Stimulated activated CD8-positive, alpha-beta memory T cell treated with anti-CD3 and anti-CD28 coated beads, Interleukin-4, amount 100 ng/mL, for 1 hour (primary cell): ENCODE measurements at places on chromosomes 12 and 14.

DNA sequence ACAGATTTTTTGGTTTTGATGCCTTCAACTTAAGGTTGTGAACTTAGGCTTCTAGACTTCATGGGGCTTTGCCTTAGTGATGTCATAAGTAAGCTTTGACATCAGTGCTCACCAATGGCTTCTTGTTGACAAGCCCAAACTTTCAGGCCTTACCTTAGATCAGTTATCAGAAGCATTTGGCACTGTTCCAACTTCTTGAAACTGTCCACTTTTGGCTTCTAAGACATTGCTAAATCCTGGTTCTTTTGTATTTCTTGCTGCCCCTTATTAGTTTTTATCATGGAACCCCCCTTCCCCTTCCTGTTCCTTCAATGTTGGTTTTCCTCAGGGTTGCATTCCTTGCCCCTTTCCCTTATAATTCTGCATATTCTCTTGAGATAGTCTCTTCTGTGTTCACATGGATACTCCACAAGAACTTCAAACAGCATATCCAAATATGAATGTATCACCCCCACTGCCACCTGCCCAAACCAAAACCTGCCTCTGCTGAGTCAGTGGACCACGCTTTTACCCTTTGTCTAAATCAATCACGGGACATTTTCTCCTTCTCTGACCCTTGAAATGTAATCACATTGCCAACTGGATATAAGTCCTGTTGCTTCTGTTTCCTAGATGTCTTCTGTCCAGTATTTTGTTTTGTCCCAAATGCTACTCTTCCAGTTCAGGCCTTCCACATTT lies 7.9 kb downstream of the PFKM start:
- no peak for DNase-seq

DNA sequence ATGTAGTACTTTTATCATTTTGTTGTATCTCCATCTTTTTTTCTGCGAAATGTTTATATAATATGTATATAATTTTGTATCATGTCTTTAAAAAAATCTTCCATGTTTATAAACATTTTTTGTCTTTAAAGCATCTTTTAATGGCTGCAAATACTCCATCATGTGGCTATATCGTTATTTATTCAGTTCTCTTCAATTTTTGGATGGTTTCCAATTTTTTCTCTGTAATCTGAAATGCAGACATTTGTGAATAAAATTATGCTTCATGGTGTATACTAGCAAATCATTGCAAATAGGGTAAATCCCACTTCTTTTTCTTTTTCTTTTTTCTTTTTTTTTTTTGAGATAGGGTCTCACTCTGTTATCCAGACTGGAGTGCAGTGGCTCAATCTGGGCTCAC lies 54.0 kb downstream of the CPSF2 start:
- DNase-seq, result no peak

- DNase-seq, result no peak
These were observed 88.8 kb downstream of the NEDD1 start for GRCh38 chr12:96995861-96996260.

DNA sequence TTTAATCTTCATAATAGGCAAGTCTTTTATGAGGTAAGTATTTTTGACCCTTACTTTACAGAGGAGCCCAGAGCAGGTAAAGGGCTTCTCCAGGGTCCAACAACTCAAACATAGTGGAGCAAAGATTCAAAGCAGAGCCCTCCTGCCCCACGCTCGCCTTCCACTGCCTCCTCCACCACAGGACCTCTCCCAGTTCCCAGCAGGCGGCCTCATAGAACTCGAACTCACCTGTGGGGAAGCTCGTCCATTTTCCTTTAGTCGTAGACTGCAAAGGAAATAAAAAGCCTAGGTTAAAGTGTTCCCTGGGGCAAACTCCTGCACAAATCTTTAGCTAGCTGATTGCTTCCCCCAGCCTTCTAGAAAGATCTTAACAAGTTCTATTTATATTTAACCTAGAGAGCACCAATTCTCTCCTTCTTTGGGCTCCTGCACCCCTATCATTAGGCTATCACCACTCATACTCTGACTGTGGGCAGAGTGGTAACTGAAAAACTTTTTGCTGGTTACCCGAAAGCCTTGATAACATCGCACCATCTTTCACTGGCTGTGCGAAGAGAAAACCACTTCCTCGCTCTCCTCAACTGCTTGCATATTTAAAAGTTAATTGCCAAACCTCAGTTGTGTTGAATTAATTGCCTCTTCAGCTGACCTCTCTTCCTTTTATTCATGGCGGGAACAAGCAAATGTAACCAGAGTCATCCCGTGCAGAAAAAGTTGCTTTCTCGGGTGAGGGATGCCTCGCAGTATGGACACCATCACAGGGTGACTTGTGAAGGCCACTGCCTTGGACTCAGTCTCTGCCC lies 299.6 kb downstream of the DPF3 start:
- no peak for DNase-seq

DNA sequence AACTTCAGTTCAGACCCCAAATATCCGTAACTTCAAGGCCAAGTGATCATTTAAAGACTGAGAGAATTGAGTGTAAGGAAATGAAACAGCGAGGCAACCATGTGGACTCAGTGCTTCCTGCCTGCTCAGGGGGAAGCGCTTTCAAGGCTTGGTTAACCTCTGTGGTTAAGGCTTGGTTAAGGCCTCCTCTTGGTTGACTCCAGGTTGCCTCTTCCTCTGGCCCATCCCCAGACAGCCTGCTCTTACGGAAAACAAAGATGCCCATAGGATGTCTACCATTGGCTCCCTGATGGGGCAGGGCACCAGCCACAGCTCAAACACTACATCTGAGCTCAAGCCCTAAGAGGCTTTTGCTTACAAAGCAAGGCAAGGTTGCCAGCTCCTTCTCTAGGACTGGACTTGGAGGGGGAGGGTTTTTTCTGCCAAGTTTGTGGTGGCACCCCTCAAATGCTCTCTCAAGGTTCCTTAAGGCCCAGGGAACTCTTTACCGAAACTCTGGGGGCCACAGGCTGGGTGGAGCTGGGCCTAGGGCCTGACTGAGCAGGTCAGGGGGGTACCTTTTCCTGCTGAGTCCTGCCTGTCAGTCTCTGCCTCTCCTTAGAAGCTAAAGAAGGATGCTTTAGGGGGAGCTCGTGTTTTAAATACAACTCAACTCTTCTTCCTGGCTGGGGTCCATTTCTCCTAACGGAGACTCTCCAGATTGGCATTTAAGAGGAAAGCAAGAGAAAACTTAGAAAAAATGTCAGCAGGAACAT lies 13.7 kb downstream of the COL2A1 start:
- no peak for DNase-seq

DNA sequence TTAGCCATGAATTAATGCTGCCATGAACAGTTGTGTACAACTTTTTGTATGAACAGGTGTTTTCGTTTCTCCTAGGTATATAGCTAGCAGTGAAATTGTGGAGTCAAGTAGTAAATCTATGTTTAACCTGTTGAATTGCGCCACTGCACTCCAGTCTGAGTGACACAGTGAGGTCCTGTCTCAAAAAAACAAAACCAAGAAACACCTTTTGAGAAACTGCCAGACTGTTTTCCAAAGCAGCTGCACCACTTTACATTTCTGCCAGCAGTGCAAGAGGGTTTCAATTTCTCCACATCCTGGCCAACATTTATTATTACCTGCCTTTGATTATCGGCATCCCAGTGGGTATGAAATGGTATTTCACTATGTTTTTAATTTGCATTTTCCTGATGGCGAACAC lies 3.3 kb upstream of the PLEKHG3 start:
- no peak for DNase-seq

- no peak for DNase-seq
These were observed 171.7 kb downstream of the SLC5A8 start for GRCh38 chr12:101038289-101038871.

DNA sequence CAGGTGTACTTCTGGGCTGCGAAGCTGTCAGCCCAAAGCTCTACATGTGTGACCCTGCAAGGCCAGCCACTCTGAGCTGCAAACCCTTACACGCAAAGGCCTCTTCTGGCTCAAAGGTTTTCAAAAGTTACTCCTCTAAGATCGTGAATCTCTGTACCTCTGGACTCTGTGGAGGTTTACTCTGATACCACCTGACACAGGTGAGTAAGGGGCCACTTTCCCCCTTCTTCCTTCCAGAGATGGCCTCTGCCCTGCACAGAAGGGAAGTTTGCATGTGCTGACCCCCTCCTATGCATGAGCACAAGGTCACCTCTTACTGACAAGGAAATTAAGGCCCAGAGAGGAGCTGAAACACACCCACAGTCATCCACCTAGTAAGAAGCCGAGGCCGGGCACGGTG lies 14.5 kb downstream of the ITPK1 start:
- DNase-seq, result no peak

DNA sequence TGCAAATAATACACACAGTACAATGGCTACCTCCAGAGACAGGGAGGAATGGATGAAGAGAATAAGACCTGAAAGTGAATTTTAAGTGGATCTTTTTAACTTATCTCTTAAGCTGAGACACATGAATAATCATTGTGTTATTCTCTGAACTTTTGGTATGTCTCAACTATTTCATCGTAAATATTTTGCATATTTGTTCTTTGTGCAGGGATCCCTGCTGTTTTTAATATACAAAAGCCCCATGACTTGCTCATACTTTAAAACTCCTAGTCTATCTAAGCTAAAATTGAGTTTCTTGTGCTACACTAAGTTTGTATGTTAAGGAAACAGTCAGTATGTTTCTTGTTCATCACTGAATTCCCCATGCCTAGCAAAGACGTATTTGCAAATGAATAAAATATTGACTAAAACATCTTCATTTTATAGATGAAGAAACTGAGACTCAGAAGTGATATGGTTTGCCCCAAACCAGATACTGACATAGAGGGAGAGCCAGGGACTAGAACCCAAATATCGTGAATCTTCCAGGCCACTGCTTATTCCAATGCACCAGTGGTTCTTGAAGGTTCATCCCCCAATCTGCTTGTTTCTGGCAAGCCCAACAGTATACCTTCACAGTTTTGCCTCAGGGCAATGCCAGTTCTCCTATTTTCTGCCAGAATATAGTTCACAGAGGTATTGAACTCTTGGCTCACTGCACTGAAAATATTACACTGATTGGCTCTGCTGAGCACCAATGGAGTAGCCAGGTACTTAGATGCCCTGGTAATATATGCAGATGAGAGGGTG lies 356.9 kb downstream of the MED13L start:
- DNase-seq, result no peak

GRCh38 chr14:35355981-35356841 lies 48.3 kb downstream of the NFKBIA start:
- no peak for DNase-seq

DNA sequence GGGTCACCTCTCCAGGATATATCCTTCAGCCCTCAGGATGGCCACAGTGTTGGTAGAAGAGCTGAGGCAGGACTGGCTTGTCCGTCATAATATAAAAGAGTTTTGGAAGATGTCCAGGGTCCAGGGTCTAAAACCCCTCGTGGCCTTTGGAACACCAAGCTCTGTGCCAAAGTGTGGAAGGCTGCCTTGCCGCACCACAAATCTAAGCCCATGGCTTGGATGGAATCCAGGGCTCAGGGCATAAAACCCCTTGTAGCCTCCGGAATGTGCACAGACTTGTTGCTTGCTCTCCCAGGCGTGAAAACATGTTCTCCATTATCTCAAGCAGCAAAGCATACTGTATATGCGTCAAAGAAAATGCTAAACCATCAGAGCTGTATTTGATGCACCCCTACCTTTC lies 46.7 kb downstream of the TNFAIP2 start:
- no peak for DNase-seq

DNA sequence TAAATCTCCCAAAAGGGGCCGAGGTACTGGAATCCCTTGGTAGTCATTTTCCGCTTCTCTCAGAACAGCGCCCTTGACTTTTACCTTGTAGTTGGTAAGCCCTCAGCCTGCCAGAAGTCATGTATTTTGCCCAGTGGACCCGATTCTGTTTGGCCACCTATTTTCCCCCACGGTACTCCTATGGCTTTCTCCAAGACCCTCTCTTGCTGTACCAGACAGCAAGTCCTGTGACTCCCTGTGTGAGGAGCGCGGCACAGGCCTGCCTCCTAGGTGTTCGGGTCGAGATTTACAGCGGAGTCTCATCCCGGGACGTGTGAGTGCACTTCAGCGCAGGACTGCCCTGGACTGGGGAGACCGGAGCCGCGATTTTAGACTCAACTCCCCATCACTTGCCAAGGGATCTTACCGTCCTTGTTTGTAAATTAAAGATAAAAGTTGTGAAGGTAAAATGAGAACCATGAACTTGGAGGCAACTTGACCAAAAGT lies 1.1 kb upstream of the MBD6 start:
- no peak for DNase-seq

DNA sequence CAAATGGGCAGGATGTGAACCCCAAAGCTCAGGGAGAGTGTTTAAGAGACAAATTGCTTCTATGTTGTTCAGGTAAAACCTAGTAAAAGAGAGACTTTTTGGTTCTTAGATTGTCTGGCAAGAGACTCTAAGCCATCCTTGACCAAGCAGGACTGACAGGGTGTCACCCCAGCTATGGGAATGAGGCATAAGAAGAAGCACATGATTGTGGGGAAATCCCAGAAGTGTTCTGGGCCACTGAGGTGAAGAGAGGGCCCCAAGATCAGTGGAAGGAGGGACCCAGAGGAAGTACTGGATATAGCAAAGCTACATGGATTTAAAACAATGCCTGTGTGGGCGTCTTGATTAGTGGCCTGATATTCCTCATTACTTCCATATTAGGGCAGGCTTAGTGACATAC lies 99.0 kb downstream of the SAMD4A start:
- DNase-seq, result no peak

- DNase-seq, result no peak
These were observed 103.6 kb downstream of the SSPN start for GRCh38 chr12:26298785-26299621.

GRCh38 chr12:117486840-117487659 lies 125.6 kb upstream of the NOS1 start:
- no peak for DNase-seq

DNA sequence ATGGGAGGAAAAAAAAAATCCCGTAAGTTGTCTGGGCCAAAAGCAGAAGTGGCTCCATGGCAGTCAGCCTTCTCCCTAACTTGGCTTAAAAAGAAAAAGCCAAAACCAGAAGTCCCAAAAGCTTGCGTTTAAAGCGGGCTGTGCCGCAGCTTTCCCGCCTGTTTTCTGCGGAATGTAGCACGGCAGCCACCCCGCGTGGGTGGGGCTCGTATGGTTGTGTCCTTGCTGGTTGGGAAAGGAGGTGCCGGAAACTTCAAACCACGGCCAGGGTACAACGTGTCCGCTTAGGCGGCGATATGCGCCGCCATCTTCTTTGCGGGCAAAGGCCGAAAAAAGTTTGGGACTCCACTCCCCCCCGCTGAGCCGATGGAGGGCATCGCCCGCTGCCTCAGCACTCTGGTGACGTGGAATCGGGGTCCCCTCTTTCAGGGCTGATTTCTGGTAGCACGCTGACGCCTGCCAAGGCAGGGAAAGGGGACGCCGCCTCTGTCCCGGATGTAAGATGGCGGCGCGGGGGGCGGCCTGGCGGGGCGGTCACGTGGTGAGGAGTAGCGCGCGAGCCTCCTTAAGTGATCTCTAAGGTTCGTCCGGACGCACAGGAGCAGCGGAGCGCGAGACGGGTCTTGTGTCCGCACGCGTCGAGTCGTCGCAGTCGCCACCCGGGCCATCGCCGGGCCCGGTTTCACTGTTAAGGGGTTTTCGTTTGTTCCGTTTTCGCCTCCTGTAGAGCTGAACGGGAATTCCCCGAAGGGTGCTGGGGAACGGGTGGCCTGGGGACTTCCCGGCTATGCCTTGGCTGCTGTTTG lies 135.8 kb downstream of the MON2 start:
- DNase-seq, result peak; percentile 83

GRCh38 chr12:104297477-104298113 lies 5.9 kb upstream of the EID3 start:
- no peak for DNase-seq
